ENCODE measurements at places on chromosomes 1 and 21.
A peak's percentile ranks its signal among the peaks of the same experiment; 100 is the strongest.

DNA sequence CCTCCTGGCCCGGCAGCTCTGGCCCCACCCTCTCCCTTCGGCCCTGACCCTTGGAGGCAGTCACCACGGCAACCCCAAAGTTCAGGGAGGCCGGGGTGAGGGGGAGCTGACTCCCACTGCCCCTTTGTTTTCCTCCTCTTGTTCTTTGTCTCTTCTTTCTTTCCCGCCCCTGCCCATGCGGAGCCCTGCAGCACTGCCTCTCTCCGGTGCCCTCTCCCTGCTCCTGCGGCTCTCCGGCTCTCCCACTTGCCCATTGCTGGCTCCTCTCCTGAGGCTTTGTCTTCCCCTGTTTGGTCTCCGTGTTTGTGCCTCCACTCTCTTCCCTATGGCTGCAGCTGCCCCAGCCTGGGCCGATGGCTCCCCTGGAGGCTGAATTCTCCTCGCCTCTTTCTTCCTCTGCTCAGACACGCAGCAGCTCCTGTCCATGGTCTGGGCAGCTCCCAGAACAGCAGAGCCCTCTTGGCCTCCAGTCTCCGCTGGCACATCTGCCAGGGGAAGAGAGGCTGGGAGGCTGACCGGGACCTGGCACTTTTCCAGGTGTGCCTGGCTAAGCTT is 5.8 kb downstream of the CELSR2 start:
- no peak for DNase-seq

GRCh38 chr1:39917825-39918224 is 16.1 kb upstream of the MYCL start:
- DNase-seq = no peak

DNA sequence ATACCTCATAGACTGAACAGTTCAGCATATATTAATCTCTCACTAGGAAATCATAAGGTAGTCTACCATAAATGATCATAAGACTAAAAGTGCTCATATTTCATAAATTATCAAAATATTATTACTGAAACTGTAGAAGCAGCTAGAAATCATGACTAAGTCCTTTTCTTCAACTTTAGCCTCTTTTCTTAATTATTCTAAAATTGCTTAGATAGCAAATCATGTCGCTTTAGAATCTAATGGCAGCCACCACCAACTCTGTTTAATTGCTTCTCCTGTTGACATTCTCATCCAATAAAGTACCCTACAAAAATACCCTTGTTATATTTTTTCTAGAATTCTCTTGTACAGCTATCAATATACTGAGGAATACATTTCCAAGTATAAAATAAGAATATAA is 102.9 kb downstream of the DENND1B start:
- no peak for DNase-seq

DNA sequence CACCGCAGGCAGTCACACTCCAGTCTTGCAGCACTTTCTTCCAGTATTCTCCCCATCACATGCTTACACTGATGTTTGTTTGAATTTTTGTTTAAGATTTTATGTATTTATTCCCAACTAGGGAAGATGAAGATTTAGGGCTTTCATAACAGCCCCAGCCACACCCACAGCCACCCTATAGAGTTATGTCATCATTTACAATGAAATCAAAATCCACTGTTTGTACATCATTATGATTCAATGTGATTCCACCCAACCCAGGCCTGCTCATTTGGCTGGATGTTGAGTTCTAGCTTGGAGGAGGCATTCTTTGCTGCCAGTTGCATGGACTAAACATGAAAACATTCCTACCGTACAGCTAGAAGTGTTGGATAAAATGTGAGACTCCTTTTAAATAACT is 35.8 kb downstream of the RIPK4 start:
- DNase-seq = no peak

DNA sequence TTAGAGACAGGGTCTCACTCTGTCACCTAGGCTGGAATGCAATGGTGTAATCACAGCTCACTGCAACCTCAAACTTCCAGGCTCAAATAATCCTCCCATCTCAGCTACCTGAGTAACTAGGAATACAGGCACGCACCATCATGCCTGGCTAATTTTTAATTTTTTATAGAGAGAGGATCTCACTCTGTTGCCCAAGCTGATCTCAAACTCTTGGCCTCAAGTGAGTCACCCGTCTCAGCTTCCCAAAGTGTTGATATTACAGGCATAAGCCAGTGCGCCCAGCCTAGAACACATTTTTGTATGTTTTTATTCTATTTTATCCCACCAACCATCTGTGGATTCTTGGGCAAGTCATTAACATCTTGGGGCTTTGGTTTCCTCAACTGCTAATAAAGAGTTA is 100.5 kb downstream of the AK5 start:
- DNase-seq = no peak

- DNase-seq = no peak
These were observed 9.5 kb upstream of the BCAR3 start for GRCh38 chr1:93690921-93691789.

- DNase-seq = no peak
These were observed 41.4 kb downstream of the YARS1 start for GRCh38 chr1:32775640-32776337.

DNA sequence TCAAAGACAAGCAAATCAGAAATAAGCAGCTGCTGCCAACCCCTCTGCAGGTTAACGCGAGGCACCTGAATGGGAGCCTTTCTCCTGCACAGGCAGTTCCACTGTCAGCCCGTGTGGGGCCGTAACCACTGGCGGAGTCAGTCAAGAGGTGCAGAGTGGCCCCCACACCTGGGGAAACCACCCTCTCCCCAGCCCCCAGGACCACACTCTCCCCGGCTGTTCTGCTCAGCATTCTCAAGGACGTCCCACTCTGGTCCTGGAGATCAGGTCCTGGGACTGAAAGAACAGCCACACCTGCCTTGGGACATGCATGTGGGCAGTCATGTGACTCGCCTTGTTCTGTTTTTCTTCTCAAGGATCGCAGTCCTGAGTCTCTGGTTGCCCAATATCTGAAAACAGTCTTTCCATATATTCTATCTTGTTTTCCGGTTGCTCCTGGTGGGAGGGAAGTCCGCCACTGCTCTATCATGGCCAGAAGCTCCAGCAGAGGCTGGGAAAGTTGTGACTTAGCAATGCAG is 252.5 kb downstream of the PTPRU start:
- no peak for DNase-seq

- DNase-seq = no peak
These were observed 2.3 kb downstream of the PYHIN1 start for GRCh38 chr1:158933621-158934020.

DNA sequence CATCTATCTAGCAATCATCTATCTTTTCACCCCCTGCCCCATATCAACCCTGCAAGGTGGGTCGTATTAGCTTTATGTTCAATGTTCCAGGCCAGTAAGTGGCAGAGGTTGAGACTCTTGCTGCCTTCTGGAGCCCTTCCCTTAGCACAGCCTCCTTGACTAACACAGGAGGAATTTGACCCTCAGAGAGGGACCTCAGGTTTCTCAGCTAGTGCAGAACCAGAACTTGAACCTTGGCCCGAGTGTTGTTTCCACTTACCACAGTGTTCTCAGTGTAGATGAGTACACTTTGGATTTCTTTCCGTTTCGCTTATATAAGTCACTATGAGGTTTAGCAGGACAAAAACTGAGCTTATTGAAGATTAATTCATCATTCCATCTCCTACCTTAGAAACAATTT is 11.1 kb upstream of the ATF3 start:
- DNase-seq = no peak

GRCh38 chr1:91704746-91705145 is 181.2 kb downstream of the TGFBR3 start:
- no peak for DNase-seq

GRCh38 chr1:81327743-81328142 is 473.0 kb upstream of the ADGRL2 start:
- DNase-seq = no peak

- DNase-seq = no peak
These were observed 40.4 kb upstream of the TMEM51 start for GRCh38 chr1:15113146-15113545.

DNA sequence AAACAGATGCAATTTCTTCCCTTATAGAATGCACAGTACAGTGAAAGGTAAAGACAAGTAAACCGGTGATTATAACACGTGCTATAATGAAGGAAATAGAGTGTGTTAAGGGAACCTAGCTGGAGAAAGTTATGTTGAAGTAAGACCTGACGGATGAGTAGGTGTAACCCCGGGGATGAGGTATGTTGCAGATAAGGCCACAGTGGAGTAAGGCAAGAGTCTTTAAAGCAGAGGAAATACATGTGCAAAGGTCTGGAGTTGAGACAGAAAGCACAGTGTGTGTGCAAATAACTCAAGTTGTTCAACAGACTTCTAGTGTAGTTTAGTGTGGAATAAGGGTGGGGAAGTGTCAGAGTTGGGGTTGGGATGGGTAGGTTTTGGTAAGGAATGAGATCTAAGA is 2.9 kb downstream of the DBT start:
- no peak for DNase-seq

DNA sequence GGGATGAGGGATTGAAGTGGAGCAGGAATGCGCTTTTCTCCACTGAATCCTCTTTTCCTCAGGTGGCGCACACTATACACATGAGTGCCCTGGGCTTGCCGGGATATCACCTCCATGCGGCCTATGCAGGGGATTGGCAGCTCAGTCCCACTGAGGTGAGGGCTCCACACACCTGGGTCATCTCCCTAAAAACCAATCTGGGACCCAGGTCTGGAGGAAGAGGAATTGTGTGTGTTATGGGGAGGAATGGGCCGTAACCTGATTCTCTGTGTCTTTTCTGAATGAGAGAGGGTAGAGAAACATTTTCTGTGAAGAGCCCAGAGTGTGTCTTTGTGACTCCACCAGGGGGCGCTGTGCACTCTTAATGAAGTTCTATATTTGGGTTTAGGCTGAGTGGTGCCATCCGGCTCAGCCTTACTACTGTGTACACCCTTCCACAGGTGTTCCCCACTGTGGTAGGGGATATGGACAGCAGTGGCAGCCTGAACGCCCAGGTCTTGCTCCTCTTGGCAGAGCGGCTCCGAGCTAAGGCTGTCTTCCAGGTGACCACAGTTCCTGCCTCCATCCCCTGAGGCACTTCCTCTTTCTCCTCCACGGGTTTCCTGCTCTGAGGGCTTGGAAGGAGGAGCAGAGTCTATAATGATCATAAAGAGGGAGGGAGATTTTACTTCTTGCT is 1.5 kb downstream of the TOMM40L start:
- peak; percentile 94 for DNase-seq

GRCh38 chr1:233143241-233143640 is 152.3 kb downstream of the PCNX2 start:
- DNase-seq = no peak

DNA sequence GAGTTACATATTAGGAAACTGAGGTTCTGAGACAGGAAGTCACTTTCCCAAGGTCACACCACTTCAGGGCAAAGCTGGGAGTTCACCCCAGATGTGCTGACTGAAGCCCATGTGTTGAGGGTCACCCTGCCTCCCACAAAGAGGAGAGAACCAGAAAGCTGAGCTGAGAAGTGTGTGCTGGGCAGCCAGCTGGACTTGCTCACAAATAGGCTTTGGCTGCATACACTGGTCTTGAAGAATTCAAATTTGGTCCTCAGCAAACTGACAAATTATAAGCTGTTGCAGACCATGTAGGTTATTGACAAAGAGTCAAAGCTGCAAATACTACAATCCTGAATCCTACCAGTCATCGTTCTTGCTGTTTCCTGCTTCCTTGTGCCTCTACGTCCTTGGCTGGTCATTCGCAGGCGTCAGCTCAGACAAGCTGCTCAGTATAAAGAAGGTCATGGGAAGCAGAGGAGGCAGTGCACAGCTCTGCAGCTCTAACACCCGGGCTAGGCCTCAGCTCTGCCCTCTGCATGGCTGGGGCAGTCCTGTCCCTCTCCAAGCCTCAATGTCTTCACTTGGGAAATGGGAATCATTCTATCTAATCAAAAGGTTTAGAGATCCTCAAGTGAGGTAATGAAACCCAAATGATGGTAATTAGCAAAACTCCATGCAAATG is 40.0 kb downstream of the CDCP2 start:
- no peak for DNase-seq

DNA sequence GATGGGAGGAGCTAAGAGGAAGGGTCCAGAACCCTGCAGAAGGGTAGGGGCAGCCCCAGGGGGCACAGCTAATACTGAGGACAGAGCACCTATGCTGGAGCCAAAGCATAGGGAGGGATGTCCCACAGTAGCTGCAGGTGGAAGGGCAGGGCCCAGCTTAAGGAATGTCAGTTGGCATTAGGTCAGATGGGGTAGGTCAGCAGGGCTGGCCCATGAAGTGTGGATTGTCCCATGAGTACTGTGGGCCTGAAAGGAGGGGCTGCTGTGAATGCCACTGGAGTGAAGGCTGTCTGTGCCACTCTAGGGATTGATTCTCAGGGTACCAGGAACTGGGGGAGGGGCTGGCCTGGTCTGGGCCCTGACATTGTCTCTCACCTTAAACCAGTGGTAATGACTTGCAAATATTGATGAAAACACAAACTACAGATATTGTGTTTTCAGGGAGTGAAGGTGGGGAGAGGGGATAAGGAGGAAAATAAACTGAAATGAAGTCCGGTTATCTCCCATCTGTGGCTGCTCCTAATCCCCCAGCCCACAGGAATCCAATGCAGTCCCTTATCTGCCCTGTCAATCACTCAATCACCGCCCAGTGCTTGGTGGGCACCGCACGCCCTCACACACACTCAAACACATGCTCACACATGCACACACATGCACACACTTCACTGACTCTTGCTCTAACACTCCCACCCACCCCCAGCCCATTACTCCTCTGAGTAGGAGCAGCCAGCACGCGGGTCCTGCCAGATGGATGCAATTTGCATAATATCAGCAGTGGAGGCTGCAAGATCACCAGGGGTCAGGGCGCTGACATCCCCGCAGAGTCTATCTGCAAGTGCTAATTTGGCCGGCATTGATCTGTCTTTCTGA is 27.8 kb downstream of the DMAP1 start:
- DNase-seq = no peak

GRCh38 chr1:221877311-221877710 is 135.4 kb upstream of the DUSP10 start:
- DNase-seq = no peak

DNA sequence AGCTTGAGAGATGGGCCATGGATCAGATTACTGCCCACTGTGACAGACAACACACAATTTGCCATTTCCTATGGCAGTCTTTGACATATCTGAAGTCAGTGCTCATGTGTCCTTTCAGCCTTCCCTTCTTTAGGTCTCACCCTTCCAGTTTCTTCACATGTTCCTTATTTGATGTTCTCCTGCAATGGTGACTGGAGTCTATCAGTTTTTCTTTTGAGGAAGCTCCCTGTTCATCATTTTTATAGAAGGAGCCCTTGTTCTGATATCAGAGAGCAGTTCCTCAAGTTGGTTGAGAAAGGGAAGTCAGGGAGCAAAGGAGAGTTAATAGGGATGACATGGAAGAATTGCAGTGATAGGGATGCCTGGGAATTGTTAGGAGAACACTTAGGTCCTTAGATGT is 42.2 kb downstream of the DISC1 start:
- DNase-seq = no peak

GRCh38 chr1:239976130-239976968 is 115.3 kb upstream of the FMN2 start:
- peak; percentile 36 for DNase-seq

GRCh38 chr1:32741413-32742198 is 39.0 kb upstream of the SYNC start:
- DNase-seq = peak; percentile 10

- no peak for DNase-seq
These were observed 180.8 kb upstream of the KCNK2 start for GRCh38 chr1:214901718-214902117.

GRCh38 chr21:16285605-16286126 is 555.9 kb downstream of the USP25 start:
- no peak for DNase-seq

GRCh38 chr21:35231090-35231489 is 182.0 kb upstream of the RUNX1 start:
- DNase-seq = no peak

All from CD4-positive, alpha-beta T cell treated with Interleukin-6 for 4 hours (primary cell).